Spinal cord (tissue), 10 donors: ENCODE measurements at places on chromosomes 2 and 18. TPM values are rescaled to one million over a fixed set of nuclear protein-coding genes. Genes with fewer than 3 reads are reported as not detected.

REG3G gene
- not detected for total RNA-seq

IL1RL2 gene
- total RNA-seq = 0.28 TPM

COLEC12 gene
- 282 TPM for total RNA-seq

B4GALT6 gene
- 52.3 TPM for total RNA-seq

CCDC68 gene
- total RNA-seq = 12.6 TPM

ITSN2 gene
- total RNA-seq = 36.7 TPM

USP40 gene
- total RNA-seq = 29.6 TPM

SLC11A1 gene
- total RNA-seq = 1.9 TPM

ALK gene
- total RNA-seq = 4.2 TPM

UGT1A9 gene
- not detected for total RNA-seq

GREB1L gene
- total RNA-seq = 13.8 TPM

MATN3 gene
- 4.1 TPM for total RNA-seq

NR4A2 gene
- total RNA-seq = 6.4 TPM

CD207 gene
- total RNA-seq = not detected

WNT6 gene
- total RNA-seq = 1.6 TPM

C2orf72 gene
- 23.6 TPM for total RNA-seq

PRADC1 gene
- total RNA-seq = 38.0 TPM
